ENCODE measurements at places on chromosomes 4 and X.

DNA sequence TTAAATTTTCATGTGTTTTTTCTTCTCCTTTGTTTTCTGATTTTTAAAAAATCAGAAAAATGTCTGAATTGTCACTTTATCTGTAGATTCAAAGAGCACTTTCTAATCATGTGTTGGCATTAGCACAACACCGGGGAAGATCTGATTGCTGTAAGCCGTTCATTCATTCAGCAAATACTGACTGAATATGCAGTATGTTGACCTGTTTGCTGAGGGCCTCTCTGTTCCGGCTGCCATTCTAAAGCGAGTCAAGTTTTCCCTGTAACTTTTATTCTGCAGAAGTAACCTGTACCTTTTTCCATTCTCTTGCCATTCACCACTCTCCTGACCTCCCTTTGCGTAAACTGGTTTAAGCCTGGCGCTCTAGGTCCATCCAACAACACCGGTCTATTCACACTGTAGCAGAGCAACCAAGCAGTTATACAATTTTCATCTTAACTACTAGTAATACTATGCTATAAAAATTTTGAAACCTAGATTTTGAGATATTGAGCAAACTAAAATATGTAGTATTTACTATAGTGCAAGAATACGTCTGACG, 6.7 kb downstream of the SORBS2 start:
- no peak for DNase-seq

DNA sequence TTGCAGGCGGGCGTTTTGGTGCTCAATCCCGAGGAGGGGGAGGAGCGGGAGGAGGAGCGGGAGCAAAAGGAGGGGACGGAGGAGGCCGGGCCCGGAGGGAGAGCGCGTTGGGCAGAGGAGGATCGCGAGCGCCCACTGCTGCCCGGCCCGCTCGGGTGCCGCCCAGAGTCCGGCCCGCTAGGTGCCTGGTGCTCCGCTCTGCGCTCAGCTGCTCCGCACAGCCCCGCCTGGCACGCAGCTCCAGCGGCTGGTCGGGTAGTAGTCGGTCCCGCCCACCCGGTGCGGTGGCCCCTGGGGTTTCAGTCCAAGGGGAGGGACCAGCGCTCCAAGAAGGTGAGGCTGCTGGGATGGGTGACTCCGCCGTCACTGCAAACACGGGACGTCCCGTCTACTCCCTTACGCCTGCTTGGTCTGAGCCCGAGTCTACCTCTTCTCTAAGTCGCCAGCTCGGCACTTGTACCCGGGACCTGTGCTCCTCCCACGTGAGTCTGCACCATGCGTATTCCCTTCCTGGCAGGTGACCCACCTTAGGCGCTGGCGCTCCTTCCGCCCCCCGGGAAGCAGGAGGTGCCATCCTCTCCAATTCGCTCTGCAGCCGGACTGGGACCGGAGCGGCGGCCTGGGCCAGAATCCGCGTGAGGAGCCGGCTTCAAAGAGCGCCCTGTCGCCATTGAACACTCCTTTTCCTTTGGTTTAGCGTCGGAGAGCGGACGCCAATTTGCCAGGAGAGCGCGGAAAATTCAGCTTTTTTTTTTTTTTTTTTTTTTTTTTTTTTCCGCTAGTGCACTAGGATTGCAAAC, 405 bp upstream of the HS3ST1 start:
- DNase-seq, result peak; percentile 92

DNA sequence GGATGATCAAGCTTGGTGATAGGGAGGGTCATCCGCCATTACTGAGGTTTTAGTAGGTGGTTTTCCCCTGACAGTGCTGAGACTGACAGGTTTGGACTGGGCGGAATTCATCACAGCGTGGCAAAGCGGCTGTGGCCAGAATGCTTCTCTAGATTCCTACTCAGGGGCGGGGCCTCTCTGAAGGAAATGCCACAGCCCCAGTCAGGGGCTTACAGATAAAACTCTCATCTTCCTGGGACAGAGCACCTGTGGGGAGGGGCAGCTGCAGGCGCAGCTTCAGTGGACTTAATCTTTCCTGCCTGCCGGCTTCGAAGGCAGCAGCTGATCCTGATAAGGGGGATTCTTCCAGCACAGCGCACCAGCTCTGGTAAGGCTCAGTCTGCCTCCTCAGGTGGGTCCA, 316.7 kb downstream of the RPA4 start:
- DNase-seq, result no peak

- DNase-seq, result no peak
These were observed 39.3 kb upstream of the CXCL8 start for GRCh38 chr4:73701116-73701515.

DNA sequence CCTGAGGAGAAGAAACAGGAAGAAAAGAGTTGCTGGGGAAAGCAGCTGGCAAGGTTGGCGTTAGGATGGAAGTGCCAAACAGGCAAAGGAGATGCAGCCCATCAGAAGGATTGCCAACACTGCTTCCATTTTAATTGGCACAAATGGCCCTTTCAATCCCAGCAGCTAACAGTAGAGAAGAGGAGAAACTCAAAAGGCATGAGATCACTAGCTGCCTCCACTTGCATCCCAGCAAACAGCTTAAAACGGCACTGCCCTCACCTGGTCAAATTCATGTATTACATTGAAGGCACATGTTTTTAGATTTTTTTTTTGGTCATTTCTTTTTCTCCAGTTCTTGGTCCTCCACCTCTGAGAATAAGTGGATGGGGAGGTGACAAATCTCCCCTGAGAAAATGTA, 14.9 kb upstream of the LOC101059915 start:
- no peak for DNase-seq

DNA sequence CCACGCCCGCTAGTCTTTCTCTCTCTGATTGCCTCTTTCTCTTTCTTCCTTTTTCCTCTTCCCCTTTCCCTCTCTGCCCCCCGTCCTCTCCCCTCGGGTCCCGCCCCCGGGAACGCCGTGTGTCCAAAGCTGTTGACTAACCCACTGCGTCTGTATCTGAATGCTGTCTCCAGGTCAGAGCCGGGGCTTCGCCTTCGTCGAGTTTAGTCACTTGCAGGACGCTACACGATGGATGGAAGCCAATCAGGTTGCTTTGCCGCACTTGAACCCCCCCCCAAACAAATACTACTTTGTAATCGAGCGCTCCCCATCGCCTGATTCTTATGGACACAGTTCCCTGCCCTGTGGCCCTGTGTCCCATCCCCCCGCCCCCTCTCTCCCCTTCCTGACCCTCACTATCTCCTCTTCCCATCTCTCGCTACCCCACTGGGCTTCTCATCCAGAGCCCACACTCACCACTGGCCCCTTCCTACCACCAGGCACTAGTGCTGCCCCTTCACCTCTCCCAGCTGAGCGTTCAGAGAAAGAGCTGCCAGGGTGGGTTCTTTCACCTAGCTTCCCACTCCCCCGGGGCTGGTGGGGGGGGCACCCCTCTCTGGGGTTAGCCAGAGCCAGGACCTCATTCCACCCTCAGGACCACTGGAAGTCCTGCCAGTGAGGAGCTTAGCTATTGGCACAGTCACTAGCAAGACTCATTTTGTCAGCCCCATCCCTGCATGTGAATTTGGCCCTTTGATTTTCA, 18.6 kb upstream of the UBA1 start:
- DNase-seq, result peak; percentile 17
